ENCODE measurements at places on chromosomes 1 and 21.
A peak's percentile ranks its signal among the peaks of the same experiment; 100 is the strongest.

- DNase-seq = peak; percentile 72
Measured at GRCh38 chr1:206608108-206608698, 4.1 kb downstream of the EIF2D start.

- no peak for DNase-seq
Measured at GRCh38 chr1:29436181-29436785, 200.0 kb downstream of the PTPRU start.

- DNase-seq = peak; percentile 74
Measured at GRCh38 chr1:152052606-152053005, 15.8 kb upstream of the S100A11 start.

DNA sequence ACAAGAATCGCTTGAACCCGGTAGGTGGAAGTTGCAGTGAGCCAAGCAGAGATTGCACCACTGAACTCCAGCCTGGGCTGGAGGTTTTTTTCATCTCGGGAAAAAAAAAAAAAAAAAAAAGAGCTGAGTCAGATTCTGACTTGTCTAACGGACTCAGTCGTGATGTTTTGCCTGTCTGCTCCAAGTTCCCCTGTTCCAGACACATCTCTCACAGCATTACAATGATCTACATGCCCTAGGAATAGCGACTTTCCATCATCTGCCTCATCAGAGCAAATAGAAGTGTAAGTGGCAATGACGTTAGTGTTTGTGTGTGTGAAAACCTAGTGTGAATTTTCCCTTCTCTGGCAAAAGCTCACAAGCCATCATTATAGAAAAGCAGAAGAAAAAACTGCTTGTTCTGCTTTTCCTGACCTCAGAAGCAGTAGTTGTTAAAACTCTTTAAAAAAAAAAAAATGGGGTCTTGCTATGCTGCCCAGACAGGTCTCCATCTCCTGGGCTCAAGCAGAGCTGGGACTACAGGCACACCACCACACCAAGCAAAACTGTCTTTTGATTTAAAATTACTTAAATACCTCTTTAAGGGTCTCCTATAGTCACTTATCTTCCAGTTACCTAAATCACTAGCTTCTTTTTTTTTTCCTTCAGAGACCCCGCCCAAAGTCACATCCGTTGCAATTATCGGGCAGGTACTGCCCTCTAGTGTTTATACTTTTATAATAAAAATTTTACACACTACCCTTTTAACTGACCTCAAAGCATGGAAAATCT lies 37.3 kb downstream of the PLEKHO1 start:
- peak; percentile 39 for DNase-seq

- peak; percentile 80 for DNase-seq
Measured at GRCh38 chr1:150922519-150922975, 3.6 kb upstream of the SETDB1 start.

GRCh38 chr1:18470671-18471355 lies 9.9 kb upstream of the KLHDC7A start:
- no peak for DNase-seq

- DNase-seq = no peak
Measured at GRCh38 chr1:1187938-1188337, 14.3 kb downstream of the TTLL10 start.

GRCh38 chr1:240352769-240353168 lies 259.2 kb downstream of the GREM2 start:
- DNase-seq = peak; percentile 54

DNA sequence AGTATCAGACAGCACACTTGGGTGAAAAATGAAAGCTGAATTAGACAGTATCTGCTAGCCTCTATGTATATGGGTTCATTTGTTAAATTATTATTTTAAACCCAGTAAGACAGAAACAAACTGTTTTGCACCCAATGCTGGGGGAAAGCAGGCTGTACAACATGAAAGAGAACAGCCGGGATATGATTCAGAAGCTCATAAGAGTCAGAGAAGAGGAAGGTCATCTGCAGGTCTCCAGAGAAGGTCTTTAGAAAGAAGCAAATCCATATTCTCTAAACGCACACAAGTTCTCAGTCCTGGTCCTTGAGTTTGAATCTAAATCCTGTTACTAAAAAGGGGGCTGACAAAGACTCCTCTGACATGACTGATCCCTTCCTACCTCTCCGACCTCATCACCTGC lies 155.1 kb downstream of the SIPA1L2 start:
- DNase-seq = no peak

GRCh38 chr1:81455481-81455880 lies 345.3 kb upstream of the ADGRL2 start:
- DNase-seq = no peak

- no peak for DNase-seq
Measured at GRCh38 chr1:94729267-94729666, 90.9 kb upstream of the SLC44A3 start.

DNA sequence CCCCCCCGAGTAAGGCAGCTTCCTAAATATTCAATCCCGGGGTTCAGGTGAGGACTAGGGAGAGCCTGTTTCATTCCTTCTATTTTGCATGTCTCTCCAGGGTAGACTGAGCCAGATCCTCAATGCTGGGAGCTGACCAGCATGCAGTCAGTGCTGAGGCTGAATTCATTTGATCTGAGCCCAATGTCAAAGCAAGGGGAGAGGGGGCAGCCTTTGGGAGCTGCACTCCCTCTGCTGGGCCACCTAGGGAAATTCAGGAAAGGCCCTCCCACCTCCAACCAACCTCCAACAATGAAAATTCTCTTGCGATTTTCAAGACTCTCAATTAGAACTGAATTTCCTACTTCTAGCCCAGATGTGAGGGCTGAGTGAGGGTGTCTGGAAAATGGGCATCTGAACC lies 371.2 kb downstream of the NPHP4 start:
- no peak for DNase-seq

- DNase-seq = peak; percentile 38
Measured at GRCh38 chr1:229625071-229625914, 629 bp downstream of the TAF5L start.

DNA sequence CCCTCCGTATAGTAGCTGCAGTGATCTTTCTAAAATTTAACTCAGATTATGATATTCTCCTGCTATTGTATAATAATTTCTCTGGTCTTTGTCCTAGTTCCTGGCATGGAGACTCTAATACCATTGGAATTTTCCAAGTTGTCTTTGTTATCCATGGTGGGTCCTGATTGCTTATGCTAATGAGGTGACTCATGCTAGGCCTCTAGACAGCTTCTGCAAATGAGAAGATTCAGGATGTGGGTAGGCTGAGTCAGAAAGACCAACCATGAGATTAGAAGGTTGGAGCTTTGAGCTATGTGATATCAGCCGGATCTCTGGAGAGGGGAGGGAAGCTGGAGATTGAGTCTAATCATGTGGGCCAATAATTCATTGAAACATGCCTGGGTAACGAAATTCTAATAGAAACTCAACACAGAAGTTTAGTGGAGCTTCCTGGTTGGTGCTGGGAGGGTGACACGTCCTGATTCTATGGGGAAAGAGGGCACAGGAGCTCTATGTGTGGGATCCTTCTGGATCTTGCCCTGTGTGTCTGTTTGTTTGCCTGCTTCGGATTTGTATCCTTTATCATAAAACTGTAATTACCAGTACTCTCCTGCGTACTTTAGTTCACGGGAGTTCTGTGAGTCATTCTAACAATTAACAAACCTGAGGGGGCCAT lies 73.2 kb upstream of the CNIH3 start:
- peak; percentile 86 for DNase-seq

DNA sequence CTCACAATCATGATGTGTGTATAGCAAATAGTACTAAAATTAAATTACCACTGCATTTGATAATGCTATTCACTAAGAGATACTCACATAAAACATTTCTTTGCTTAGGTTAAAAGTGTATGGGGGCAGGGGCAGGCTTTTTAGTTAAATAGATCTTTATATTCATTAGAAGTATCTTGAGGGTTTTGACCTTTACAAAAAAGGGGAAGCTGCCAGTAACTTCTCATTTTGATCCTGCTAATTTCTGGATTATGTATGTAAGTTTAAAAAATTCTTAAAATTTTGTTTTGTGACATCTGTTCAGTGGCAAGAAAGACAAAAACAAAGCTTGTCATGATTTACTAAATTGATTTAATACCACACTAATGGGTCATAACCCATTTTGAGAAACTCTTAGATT lies 45.8 kb upstream of the S1PR1 start:
- no peak for DNase-seq

DNA sequence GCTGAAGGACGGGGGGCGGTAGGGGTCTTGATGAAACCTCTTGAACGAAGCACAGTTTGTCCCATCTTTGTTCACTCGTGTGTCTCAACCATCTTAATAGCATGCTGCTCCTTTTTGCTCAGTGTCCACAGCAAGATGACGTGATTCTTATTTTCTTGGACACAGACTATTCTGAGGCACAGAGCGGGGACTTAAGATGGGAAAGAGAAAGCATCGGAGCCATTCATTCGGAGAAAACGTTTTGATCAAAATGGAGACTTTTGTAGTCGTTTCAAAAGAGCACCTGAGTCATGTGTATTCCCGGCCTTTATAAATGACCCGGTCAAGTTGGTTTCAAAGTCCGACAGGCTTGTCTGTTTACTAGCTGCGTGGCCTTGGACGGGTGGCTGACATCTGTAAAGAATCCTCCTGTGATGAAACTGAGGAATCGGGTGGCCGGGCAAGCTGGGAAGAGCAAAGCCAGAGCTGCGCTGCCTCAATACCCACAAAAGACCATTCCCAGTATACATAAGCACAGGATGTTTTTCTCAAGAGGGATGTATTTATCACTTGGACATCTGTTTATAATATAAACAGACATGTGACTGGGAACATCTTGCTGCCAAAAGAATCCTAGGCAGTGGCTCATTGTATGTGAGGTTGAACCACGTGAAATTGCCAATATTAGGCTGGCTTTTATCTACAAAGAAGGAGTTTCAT lies 18.5 kb downstream of the ETS2 start:
- DNase-seq = peak; percentile 86

DNA sequence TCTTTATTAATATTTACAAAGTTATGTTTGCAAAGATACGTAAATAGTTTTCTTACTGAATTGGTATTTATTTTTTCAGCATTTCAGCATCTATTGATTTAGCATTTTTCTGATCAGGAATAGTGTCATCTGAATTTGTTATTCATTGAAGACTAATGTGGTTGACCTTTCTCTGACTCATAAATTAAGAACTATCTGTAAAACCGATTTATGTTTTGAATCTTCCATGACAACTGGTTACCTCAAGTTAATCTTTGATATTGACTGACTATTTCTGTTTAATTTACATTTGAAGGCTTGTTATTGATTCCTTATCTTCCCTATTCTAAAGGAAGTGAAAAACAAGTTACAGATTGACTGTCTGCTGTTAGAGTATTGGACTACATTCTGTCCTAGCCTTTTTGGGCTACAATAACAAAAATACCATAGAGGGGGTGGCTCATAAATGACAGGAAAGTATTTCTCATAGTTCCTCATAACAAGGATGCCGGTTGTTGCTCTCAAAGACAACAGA lies 1131.4 kb downstream of the PLA2G4A start:
- no peak for DNase-seq

DNA sequence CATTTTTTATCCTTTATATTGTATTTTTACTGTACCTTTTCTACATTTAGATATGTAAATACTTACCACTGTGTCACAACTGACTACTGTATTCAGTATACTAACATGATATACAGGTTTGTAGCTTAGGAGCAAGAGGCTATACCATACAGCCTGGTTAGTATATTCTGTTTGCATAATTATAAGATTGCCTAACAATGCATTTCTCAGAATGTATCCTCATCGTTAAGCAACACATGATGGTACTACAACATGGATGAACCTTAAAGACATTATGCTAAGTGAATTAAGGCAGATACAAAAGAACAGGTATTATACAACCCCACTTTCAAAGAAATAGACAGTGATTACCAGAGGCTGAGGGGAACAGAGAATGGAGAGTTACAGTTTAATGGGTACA lies 62.7 kb downstream of the RUSC1 start:
- DNase-seq = no peak

- no peak for DNase-seq
Measured at GRCh38 chr1:25017436-25018109, 87.5 kb upstream of the RUNX3 start.

DNA sequence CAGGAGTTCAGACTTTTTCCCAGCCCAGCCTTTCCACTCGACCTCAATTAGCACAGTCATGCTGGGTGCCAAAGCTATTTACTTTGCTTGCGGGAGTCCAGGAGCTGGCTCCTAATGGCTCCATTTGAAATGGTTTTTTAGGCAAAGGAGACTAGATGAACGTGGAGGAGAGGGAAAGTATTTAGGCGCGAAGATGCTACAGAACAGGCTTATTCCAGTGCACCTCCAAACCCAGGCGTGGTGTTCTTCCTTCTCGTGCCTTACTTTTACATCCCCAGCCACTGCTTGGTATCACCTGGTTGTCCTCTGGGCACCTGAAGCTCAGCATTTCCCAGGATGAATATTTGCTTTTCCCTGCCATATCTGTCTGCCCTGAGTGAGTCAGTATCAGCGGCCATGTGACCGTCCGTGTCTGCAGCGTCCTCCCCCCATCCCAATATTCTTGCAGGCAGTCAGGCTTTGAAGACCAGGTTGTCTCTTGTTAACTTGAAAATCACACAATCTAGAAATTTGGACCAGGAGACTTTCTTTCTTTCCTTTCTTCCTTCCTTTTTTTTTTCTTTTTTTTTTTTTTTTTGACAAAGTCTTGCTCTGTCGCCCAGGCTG lies 198.5 kb downstream of the DYRK1A start:
- DNase-seq = no peak

- no peak for DNase-seq
Measured at GRCh38 chr1:42657201-42657600, 1.0 kb upstream of the PPIH start.

DNA sequence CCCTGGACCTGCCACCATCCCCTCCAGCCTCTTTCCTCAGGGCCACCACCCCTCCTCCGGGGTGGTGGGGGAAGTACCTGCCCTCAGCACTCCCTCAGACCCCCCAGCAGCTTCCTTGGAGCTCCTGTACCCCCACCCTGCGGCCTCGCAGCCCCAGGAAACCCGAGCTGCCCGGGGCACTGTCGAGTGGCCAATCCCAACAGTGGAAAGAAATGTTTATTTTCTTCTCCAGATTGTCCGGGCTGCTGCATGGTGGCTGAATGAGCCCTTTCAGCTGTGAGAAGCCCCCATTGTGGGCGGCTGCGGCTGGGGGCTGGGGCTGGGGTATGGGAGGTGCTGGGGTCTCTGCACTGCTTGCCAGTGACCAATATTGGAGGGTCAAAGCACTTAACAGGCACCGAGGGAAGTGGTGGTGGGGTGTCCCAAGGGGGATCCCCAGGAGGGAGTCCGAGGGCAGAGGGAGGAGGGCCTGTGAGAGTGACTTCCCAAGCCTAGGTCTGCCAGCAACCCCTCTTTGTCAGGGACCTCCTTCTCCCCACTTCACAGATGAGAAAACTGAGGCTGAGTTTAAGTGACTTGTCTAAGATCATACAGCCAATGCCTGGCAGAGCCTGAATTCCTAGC lies 25.2 kb downstream of the RUNX3 start:
- DNase-seq = no peak
